Stimulated activated CD4-positive, alpha-beta T cell treated with anti-CD3 and anti-CD28 coated beads, Interleukin-4, amount 100 ng/mL, for 24 hours (primary cell): ENCODE measurements at places on chromosomes 2 and 18.
A peak's percentile ranks its signal among the peaks of the same experiment; 100 is the strongest.

DNA sequence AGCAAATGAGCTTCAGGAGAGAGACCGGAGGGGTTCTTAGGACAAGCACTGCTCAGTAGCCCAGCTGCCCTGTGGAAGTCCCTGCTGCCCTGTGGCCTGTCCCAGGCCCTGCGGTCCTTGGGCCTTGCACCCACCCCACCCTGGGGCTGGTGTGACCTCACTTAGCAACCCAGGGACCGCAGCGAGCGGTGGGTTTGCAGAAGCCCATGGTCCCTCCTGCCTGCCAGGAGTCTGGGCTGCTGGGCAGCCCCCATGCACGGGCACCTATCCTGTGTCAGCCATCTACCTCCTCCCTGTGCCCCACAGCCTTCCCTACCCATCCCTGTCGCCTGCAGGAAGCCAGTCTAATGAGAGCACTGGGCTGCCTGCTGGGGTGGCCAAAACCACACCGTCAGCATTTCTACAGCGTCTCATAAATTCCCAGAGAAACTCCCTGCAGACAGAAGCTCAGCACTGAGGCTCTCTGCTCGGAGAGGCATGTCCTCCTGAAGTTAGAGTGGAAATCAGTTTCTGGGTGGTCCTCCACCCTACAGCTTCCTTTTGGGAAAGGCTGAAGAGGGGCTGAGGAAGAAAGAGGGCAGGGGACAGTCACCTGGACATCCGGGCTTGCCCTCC lies 231.1 kb upstream of the HS6ST1 start:
- no peak for DNase-seq

- no peak for DNase-seq
These were observed 783.6 kb downstream of the CBLN2 start for GRCh38 chr18:71760541-71760940.

GRCh38 chr2:169438466-169439072 lies 40.7 kb upstream of the BBS5 start:
- no peak for DNase-seq

DNA sequence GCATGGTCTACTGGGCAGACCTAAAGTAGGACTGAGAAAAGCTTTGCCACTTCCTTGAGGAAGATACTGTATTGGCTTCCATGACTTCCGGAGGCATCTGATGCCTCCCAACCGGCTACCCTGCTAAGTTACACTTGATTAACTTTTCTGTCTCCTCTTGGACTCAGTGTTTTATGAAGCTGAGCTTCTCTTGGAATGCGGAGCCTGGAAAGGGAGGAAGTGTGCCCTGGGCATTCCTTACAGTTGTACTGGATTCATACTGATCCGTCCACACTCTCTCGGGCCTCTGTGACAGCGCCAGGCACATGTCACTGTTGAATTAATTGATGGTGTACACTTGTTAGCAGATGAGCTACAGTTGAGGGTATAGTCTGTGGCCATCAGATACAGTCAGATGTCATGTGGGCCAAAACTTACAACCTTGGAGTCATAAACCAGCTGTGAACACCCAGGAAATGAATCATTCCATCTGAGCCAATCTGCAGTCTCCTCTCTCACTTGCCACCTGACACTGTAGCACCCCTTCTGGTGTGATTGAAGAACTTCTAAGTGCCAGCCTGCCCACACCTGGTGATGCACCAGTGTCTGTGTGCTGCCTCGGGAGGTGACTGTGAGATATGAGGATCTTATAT lies 122.5 kb downstream of the FHOD3 start:
- DNase-seq, result no peak

- peak; percentile 3 for DNase-seq
These were observed 288.2 kb downstream of the IKZF2 start for GRCh38 chr2:212863185-212863588.

DNA sequence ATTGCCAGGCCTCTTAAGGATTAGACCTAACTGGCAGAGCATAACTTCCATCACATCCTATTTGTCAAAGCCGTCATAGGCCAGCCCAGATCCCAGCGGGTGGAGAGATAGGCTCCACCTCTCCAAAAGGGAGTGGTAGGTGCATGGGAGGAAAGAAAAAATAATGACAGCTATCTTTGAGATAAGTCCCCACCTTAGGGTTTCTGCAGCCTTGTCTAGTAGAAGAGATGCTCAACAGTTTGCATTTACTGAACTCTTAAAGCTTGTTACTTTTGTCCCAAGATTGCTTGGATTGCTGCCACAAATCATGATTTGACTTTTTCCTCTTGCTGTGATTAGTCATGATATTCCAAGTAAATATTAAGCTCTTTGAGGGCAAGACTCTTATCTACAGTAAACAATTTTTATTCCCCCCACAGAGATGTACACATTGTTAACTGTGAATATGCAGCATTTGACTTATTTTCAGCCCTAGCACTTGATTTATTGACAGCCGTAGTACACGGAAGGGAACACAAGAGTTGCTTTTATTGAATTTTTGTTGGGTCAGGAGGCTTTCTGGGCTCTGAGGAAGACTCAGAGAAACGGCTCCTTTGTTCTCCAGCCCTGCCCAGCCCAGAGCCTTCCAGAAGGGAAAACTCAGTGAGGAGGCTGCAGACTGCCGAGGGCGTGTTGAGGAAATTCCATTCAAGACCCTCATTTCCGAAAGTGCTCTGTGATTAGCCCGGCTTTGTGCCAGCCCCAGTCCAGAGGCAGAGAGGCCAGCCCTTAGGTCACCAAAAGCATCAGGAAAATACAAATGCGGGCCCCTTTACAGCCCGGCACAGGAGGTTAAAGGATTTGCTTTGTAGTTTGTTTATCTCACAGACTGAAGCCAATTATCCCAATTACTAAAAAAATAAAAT lies 75.5 kb upstream of the ZNF532 start:
- DNase-seq, result no peak

DNA sequence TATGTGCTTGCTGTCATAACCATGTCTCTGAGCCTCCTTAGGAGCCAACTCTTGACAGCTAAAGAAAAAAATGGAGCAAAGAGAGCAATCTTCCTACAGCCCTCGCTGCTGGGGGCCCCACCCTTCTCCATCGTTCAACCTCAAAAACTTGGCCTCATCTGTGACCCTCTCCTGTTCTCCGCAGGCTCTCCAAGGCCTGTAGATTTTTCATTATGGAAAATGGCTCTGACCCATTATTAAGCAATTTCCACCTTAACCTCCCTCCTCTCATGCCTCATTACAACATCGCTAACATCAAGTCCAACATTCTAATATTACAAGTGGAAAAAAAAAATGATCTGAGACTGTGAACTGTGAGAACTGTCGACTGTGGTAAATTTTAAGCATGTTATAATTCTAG lies 98.7 kb downstream of the SLC8A1 start:
- DNase-seq, result no peak

DNA sequence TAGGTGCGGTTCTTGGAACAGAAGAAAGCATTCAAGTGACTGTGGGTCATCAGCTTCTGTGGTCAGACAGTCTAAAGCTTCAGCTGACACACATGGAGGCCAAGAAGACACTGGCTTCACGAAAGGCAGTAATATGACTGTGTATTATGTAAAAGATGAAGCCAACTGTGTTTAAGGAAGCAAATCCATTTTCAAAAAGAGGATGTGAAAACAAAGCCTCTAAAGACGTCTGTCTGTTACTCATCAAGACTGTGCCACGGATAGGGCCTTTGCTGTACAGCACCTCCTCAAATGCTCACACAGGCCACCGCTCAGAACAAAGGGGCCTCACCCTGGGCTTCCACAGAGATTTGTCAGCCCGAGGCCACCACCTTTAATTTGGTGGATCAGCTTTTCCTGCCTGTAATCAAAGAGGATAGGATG lies 21.1 kb upstream of the TMEM163 start:
- DNase-seq, result no peak

- DNase-seq, result peak; percentile 72
These were observed 569 bp downstream of the PDK1 start for GRCh38 chr2:172556284-172557033.
